ENCODE measurements at places on chromosomes 2 and 18.

DNA sequence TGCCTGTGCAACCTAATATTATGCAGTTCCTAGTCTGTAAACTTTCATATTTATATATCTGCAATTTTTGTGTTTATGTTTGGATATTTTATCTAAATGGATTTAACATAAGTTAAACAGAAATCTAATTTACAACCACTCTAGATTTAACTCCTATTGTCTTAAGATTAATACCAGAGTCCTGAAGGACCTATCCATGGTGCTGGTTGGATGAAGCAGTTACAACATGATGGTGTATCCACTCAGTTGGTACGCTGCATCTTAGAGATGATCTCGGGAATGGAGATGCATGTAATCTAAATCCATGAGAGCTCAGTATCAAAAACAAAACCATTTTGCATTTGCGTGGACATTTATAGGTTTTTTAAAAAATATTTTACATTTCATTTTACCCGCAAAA lies 745.9 kb upstream of the SLC8A1 start:
- DNase-seq: peak; percentile 35

DNA sequence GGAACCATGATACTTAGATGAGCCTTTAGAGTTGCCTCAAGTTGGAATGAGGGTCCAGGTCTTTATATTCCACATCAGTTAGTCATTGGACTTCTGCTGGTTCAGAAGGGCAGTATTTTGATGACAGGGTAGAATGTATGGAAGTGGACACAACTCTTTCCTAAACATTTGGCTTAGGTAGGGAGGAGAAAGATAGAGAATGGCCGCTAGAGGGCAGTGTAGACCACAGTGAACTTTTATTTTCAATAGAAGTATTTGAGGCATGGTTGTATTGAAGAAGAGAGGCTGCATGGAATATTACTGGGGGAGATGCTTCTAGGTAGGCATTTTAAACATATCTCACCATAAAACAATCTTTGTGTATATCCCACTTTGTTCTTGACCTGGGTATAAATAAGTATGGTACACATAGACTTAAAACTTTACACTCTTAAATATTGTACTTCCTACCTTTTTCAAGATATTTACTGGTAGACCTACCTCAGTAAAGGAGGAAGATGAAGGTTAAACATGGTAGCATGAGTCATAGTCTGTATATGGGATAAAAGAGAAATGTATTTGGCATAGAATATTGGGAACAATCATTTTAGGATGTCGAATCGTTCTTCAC lies 497.6 kb upstream of the FAM98A start:
- DNase-seq: peak; percentile 44

GRCh38 chr2:54859997-54860701 lies 136.7 kb downstream of the EML6 start:
- peak; percentile 90 for DNase-seq

DNA sequence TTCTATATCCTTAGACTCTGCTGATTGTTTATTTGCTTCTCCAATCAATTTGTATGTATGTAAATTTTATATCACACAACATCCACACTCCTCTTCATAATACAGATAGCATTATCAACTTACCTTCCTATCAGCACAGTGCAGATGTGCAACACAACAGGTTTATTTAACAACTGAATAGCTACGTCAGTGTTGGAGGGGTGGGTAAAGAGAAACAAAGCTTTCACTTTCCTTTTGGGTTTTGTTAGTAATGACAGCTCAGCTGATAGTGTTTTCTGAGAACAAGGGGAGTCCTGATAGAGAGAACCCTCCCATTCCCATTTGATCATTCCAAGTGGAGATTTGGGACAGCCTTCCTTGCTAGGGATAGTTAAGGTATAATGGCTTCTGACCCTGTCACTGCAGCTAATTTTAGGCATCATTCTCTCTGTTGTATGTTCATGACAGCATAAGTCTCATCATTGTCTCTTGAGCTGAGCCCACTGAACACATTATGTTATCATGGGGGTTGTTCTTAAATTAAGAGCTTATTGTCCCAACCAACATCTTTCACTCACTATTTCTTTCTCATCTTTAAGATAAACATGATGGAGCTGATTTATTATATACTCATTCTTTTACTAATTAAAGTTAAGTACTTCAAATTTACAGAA lies 227.7 kb downstream of the GPD2 start:
- no peak for DNase-seq

DNA sequence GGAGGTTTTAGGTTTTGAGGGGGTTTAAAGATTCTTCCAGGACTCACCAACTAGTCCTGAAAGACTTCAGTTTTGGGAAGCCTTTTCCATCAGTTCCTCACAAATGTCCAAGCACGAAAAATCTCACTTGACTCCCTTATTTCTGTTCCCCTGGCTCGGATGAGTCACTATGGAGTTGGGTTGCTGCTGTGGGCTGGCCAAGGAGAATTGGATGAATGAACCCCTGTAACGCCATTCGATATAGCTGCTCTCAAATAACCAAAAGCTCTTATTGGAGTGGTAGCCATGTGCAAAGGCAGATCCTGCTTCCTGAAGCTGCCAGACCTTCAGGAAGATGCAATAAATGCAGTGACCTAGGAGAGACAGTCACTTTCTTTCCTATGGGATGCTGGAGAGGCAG lies 417.0 kb downstream of the ZNF521 start:
- no peak for DNase-seq

GRCh38 chr18:46868169-46868921 lies 49.0 kb downstream of the PIAS2 start:
- DNase-seq: peak; percentile 4

DNA sequence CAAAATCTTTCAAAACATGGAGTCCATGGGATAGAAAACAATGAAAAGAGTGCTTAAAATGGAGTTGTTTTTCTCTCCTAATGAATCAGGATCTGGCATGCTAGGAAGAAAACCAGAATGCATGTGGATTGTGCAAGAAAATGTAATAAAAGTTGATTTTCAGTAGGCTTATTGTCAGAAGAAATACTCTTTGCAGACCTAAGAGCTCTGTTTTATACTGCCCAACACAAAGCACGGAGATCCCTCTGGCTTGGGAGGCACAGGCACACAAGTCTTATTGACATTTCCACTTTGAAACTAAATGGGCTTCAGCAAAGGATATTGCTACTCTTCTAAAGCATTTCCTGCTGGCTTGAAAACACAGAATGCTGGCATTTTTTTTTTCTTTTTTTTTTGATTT lies 15.5 kb upstream of the DAPL1 start:
- DNase-seq: peak; percentile 8

- DNase-seq: no peak
Measured at GRCh38 chr2:99636144-99637034, 146.6 kb upstream of the REV1 start.

DNA sequence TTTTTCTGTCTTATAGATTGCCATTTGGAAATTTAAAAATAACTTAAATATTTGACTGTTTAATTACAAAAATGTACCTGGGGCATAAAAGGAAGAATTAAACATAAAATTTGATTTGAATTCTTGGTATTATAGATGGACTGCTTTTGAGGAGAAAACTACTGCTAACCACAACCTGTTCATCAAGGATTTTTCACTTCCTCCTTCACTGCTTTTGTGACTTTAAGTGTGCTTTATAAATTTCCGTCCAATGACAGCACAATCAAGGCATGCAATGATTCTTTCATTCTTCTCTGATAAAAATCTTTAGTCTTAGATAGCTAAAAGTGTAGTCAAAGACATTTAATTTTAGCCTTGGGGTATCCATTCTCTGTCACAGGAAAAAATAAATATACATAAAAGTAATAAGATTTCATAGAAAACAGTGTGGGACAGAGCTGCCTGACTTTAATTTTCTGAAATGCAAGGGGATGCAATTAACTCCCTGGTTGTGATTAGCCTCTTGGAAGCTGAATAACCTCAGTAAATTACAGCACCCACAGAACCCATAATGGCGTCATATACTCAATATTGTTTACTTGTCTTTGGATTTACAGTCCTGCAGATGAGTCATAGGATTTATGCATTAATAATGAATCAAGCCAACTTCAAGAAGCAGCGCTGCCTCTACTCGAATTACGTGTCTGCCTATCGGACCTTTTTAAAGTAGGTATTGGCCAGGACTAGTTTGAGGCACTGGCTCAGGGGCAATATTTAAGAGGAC lies 587.9 kb downstream of the NRXN1 start:
- DNase-seq: peak; percentile 1

- peak; percentile 12 for DNase-seq
Measured at GRCh38 chr2:42777883-42778805, 14.2 kb upstream of the OXER1 start.

DNA sequence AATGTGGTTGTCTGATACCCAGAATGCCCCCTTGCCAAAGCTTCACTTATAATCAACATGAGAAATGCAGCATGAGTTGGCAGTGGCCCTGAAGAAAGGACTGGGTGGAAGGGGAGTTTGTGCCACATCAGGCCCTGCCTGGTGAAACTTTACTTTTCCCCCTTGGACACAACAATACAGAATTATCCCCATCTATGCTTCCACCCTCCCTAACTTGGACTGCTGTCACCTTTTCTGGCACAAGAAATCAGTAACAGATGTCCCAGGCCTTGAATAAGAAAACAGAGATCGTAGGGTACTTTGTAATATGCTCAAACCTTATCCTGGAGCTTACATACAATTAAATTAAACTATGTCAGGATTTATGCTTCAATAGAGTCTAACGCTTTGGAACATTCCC lies 128.9 kb upstream of the SATB2 start:
- DNase-seq: no peak

DNA sequence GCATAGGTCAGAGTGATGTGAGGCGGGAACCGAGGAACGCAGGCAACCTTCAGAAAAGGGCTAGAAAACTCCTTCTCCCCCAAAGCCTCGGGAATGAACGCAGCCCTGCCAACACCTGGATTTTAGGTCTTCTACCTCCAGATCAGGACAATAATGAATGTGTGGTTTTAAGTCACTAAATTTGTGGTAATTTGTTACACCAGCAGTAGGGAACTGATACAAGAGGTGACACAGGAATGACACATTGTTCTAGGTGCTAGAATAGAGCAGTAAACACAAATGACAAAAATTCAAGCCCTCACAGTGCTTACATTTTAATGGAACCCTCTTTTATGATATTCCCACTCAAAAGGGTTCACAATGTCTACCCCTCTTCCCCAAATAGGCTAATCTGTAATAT lies 39.2 kb upstream of the EML4 start:
- no peak for DNase-seq

DNA sequence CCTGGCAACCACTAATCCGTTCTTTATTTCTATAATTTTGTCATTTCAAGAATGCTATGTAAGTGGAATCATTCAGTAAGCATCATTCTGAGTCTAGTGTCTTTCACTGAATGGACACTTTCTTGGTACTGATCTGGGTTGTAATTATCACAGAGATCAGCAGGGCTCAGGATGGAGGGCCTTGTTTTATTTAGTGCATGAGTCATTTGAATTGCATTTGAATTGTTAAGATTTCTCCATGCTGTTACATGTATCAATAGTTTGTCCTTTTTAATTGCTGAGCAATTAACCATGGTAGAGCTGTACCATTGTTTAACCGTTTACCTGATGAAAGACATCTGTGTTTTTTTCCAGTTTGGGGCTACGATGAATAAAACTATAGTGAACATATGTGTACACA lies 256.4 kb downstream of the THSD7B start:
- DNase-seq: no peak

GRCh38 chr2:174286172-174286571 lies 37.8 kb upstream of the OLA1 start:
- no peak for DNase-seq

DNA sequence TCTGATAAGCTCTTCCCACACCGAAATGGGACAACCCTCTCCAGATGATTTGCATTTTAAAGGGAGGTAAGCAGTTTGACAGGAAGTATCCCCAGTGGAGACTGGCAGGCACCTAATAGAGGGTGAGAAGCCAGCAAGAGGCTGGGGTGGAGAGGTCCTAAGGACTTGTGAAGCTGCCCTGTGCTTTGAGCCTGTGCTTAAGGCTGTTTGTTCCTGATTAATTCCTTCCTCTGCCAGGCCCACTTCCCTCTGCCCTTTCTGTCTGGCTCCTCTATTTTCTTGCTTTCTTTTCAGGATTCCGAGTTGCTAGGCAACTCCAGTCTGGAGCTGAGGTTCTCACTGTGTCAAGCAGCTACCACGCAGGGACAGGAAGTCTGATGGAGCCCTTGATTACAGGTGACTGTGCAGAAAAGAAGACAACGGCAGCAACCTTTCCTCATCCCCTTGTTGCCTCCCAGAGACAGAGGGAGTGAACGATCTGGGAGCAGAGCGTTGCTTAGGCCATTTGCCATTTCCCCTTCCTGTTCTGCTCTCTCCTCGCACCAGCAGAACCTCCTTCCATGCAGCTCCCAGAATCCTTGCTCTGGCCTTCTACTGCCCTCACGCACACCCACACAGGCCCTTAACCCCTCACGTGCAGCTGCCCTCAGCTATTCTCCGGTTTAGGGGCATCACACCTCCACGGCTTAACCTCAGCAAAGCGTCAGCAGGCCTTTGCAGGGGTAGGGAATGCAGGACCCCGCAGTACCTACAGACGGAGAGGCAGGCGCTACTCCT lies 103.6 kb upstream of the CELF4 start:
- DNase-seq: no peak

DNA sequence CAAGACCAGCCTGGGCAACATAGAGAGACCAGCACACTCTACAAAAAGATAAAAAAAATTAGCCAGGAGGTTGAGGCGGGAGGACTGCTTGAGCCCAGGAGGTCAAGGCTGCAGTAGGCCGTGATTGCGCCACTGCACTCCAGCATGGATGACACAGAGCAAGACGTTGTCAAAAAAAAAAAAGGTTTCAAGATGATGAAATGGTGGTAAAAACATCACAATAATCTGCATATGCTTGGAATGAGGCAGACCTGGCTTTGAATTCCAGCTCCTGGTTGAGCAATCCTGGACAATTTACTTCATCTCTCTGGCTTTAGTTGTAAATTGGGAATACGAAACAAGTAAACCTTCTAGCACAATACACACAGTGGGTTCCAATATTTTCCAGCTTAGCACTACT lies 24.1 kb downstream of the USP40 start:
- peak; percentile 98 for DNase-seq

DNA sequence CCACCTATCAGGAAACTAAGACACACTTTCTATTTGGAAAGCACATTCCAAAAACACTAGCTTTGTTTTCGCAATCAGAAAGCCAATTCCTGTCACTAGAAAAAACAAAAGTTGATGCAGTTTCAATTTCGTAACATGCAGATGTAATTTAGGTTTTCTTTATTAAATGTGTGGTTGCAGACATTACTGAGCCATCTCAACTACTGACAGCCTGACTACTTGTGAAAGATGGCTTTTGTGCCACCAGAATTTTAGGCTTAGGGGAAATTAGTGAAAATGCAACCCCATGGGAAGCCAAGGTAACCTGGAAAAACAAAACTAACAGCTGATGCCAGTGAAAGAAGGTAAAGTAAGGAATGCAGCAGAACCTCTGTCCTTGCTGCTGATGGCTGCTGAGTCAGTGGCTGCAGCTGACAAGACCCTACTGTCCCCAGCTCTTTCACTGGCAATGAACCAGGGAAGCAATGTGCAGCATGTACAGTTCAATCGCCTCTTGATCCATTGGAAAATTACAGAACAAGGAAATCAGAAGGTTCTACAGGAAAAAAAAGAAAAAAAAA lies 34.9 kb downstream of the FEZ2 start:
- DNase-seq: peak; percentile 70

DNA sequence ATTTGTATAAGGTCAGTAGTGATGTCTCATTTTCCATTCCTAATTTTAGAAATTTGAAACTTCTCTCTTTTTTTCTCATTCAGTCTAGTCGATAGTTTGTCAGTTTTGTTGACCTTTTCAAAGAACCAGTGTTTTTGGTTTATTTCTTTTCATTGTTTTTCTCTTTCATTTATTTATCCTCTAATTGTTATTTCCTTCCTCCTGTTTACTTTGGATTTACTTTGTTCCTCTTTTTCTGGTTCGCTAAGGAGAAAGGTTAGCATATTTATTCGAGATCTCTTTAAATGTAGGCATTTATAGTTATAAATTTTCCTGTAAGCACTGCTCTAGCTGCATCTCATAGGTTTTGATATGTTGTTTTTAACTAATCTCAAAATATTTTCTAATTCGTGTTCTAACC lies 65.1 kb upstream of the TXNDC2 start:
- no peak for DNase-seq
